ENCODE measurements at places on chromosomes 5 and 9.

DNA sequence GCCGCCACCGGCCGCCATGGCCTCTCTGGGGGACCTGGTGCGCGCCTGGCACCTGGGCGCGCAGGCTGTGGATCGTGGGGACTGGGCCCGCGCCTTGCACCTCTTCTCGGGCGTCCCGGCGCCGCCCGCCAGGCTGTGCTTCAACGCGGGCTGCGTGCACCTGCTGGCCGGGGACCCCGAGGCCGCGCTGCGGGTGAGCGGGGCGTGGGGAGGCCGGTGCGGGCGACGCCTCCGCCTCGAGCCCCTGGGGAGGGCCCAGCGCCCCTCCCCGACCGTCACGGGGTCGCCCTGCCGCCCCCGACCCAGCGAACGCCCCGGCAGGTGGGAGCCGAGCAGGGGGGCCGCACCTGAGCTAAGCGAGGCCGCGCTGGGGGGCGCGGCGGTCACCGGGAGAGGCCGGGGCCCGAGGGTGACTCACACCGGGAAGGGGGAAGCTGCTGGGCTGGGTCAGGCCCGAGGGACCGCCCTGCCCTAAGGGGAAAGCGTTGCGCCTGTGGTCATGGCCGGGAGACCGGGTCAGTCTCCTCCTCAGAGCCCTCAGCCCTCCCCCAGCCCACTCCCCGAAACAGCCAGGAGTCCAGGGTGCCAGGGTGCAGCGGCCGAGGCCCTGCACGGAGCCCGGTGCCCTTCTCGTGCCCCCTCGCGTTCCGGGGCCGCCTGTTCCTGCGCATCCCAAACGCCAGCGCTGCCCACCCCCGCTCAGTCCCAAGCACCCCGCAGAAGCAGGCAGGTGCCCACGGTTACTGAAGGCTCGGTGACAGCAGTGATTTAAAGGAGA is 510 bp downstream of the NOXA1 start:
- DNase-seq = no peak

- DNase-seq = no peak
These were observed 22.6 kb upstream of the LMX1B start for GRCh38 chr9:126591083-126591482.

DNA sequence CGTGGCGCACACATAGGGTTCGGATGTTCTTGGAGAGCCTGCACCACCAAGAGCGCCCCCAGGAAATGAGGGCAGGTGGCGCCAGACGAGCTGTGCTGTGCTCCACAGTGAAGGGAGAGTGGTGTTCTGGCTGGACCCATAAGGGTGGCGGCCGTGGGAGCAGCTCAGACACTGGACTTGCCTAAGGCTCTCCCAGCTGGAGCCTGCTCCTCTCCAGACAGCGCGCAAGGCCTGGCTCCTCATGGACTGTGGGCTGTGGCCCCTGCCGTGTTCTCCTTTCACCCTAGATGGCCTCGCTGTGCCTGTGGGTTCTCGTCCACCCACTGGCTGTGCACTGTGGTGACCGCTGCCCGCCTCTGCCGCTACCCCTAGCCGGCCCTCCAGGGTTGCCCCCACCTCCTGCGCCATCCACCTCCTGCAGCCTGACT is 92.9 kb downstream of the EHMT1 start:
- DNase-seq = no peak

- DNase-seq = no peak
These were observed 99.4 kb downstream of the OXCT1 start for GRCh38 chr5:41770799-41771198.

- DNase-seq = no peak
These were observed 291.0 kb upstream of the PRR16 start for GRCh38 chr5:120173125-120173524.

GRCh38 chr5:56429110-56429561 is 196.0 kb upstream of the ANKRD55 start:
- DNase-seq = no peak

- no peak for DNase-seq
These were observed 85.2 kb downstream of the SLC44A1 start for GRCh38 chr9:105329719-105330062.

DNA sequence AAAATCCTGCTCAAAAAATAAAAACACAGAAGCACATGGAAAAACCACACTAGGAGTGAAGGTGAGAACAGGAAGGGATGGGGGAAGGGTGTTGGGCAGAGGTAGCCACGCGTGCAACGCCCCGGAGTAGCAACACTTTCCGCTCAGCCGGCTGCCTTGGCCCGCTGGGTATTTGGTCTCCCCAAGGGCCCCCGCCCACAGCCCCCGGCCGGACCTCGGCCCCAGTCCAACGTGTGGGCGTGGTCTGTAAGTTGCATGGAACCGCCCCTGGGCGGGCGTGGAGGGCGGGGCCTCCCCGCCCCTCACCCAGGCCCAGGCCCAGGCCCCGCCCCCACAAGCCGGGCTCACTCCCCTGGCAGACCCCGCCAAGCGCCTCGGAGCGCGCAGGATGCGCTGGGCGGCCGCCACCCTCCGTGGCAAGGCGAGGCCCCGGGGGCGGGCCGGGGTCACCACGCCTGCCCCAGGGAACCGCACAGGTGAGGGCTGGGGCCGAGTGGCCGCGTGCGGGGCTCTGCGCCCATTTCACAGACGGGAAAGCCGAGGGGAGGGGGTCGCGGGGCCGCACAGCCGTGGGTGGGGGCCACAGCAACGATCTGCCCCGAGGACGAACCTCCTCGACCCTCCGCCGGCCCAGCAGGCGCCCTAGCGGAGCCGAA is at the start of gene SUSD3:
SUSD3 (plus strand) TSS at position 347 of the 656 bp plus-strand sequence; CDS start at position 389, 42 bp downstream.
- peak; percentile 55 for DNase-seq

Measured in stimulated activated CD4-positive, alpha-beta T cell treated with anti-CD3 and anti-CD28 coated beads, TNF-alpha, amount 100 ng/mL, for 1 hour (primary cell).